Right cardiac atrium (tissue), 5 donors: ENCODE measurements at places on chromosomes 4 and X. TPM values are rescaled to one million over a fixed set of nuclear protein-coding genes. Genes with fewer than 3 reads are reported as not detected.

MSL3 gene
- 11.4 TPM for polyA plus RNA-seq

COL4A5 gene
- 14.4 TPM for polyA plus RNA-seq

MAP7D2 gene
- polyA plus RNA-seq: 0.68 TPM

PABPC4L gene
- polyA plus RNA-seq: 0.97 TPM

SRPX gene
- polyA plus RNA-seq: 143 TPM

ZNF275 gene
- polyA plus RNA-seq: 2.7 TPM

CT45A2 gene
- not detected for polyA plus RNA-seq

TMPRSS11F gene
- not detected for polyA plus RNA-seq

PGRMC2 gene
- polyA plus RNA-seq: 37.6 TPM

SCML2 gene
- 1.7 TPM for polyA plus RNA-seq

PABPC1L2A gene
- polyA plus RNA-seq: not detected

TRPC3 gene
- polyA plus RNA-seq: 0.09 TPM

PCDH10 gene
- polyA plus RNA-seq: 0.63 TPM

SH3RF1 gene
- 2.4 TPM for polyA plus RNA-seq

SSX2B gene
- not detected for polyA plus RNA-seq

ADH7 gene
- 0.02 TPM for polyA plus RNA-seq

KCNE5 gene
- 0.32 TPM for polyA plus RNA-seq

LYAR gene
- polyA plus RNA-seq: 15.0 TPM

MAPK10 gene
- polyA plus RNA-seq: 6.6 TPM

DMRTC1B gene
- polyA plus RNA-seq: 0.14 TPM

ADH1A gene
- not detected for polyA plus RNA-seq

FGF16 gene
- polyA plus RNA-seq: not detected

CXorf65 gene
- not detected for polyA plus RNA-seq

ATP2B3 gene
- polyA plus RNA-seq: under 0.01 TPM

TMPRSS11B gene
- polyA plus RNA-seq: 0.05 TPM

SH3BGRL gene
- polyA plus RNA-seq: 57.7 TPM

SHOX gene
- not detected for polyA plus RNA-seq

RNF150 gene
- 10.1 TPM for polyA plus RNA-seq

ARMCX6 gene
- polyA plus RNA-seq: 30.3 TPM

VSIG1 gene
- polyA plus RNA-seq: not detected

TGIF2LX gene
- polyA plus RNA-seq: not detected

PIM2 gene
- 4.3 TPM for polyA plus RNA-seq

SLC10A4 gene
- 0.09 TPM for polyA plus RNA-seq

SSX1 gene
- not detected for polyA plus RNA-seq

S100P gene
- polyA plus RNA-seq: 0.16 TPM

P2RY4 gene
- 0.05 TPM for polyA plus RNA-seq

TTC29 gene
- 0.09 TPM for polyA plus RNA-seq

MID2 gene
- 0.79 TPM for polyA plus RNA-seq

ARHGAP36 gene
- 0.05 TPM for polyA plus RNA-seq

TRPC5OS gene
- not detected for polyA plus RNA-seq

GUCY1A1 gene
- polyA plus RNA-seq: 9.9 TPM

CACNA1F gene
- polyA plus RNA-seq: 0.09 TPM

UGT2A1 gene
- polyA plus RNA-seq: not detected
